ENCODE measurements at places on chromosomes 7 and 10.

DNA sequence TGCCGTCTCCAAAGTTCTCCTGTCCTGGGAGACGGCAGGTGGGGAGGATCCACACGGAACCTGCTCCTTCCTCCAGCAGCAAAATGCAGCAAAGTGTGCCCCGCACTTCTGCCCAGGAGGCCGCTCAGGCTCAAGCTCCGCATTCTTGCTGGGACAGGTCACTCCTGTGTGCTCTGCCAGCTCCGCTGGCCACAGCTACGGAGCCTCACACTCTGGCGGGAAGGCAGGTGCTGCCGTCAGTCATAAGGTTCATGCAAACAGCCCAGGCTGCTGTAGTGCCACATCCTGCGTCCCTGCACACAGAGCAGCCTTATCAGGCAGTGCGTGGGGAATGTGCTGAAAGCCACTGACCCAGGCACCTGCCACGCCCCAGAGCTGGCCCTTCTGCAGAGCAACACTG is 22.4 kb downstream of the ADGRA1 start:
- DNase-seq: no peak

DNA sequence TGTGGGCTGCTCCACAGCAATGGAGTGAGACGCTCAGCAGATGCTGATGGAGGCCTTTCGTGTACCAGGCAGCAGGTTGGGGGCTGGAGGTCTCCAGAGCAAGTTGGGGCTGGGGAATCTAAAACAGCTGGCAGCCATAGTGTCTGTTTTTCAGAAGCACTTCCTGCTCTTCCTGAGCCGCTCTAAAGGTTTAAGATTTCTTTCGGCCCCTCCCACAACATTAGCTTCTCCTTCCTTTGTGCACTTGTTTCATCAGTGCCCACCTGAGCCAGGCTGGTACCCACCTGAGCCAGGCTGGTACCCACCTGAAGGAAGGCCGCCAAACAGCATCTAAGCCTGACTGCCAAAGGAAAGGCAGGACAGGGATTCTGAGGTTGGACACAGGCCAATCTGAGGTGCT is 18.4 kb upstream of the WAPL start:
- no peak for DNase-seq

- peak; percentile 74 for DNase-seq
These were observed 176.1 kb upstream of the KLF6 start for GRCh38 chr10:3961082-3961481.

GRCh38 chr7:106848049-106848448 is 17.0 kb upstream of the PIK3CG start:
- no peak for DNase-seq

DNA sequence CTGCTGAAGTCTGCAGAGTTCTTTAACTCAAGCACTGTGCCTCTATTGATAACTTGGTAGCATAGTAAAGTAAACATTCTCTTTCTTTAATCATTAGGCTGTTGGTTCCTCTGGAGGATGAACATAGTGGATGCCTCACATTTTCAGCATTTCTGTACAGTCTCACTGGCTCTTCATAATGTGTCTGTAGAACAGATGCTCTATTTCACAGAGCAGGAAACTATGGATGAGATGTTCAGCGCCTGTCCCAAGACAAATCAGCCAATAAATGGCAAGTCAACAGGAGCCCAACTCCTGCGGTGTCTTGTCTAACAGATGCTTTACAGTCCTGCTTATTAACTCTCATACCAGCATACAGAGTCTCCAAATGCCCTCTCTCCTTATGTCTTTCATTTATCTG is 36.5 kb downstream of the NRBF2 start:
- DNase-seq: no peak

- DNase-seq: no peak
These were observed 94.5 kb upstream of the MKLN1 start for GRCh38 chr7:131233193-131233592.

- peak; percentile 43 for DNase-seq
These were observed 58.8 kb upstream of the AKR1E2 start for GRCh38 chr10:4767033-4767814.

- DNase-seq: no peak
These were observed 7.6 kb upstream of the SLC26A3 start for GRCh38 chr7:107810626-107811025.

GRCh38 chr10:106189292-106189691 is 975.2 kb downstream of the SORCS1 start:
- DNase-seq: peak; percentile 8

DNA sequence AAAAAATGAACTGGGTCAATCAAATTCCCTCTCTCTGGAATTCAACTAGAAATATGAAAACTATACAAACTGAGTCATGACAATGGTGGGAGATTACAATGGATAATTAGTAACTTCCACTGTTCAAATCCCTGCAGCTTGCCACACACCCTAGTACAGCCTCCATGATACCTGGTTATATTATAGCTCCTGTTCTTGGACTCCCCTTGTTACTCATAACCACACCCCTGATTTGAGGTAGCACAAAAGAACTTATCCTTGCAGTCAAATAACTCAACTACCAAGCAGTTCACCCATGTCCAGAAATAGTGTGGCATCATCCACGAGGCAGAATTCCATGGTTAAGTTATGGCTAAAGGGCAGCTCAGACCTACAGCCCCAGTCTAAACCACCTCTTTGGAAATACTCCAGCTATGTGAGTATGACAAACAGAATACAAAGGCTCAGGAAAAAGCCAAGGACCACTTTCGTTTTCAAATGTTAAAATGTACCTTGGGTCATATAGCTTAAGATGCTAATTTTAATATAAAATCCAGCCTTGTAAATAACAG is 164.7 kb downstream of the CPEB3 start:
- DNase-seq: no peak

GRCh38 chr7:41425926-41426325 is 277.0 kb downstream of the INHBA start:
- DNase-seq: no peak

DNA sequence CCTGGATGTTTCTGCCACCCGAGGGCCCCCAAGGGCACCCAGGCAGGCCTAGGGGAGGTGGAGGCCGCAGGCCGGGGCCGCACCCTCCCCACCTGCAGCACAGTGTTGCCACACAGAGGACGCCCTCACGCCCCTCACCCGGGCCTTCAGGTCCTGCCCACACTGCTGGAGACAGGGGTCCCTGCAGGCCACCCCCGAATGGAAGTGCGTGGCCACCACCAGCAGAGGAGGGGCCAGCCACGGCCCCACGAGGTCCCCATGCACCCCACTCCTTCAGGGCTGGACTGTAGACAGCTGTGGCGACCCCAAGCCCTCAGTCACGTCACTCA is 35.4 kb downstream of the ADAP1 start:
- DNase-seq: no peak
